ENCODE measurements at places on chromosomes 6 and 20. TPM values are rescaled to one million over a fixed set of nuclear protein-coding genes. Genes with fewer than 3 reads are reported as not detected.

The GPR63 gene
- 0.95 TPM for total RNA-seq

The ASIP gene
- not detected for total RNA-seq

The LKAAEAR1 gene
- 0.67 TPM for total RNA-seq

The BNIP5 gene
- not detected for total RNA-seq

The SPTLC3 gene
- 0.03 TPM for total RNA-seq
